ENCODE measurements at places on chromosomes 4 and X.
A peak's percentile ranks its signal among the peaks of the same experiment; 100 is the strongest.

- no peak for DNase-seq
These were observed at the start of gene CYTL1 for GRCh38 chr4:5019274-5019673. Gene CYTL1 (minus strand): TSS chr4:5019458. CDS start chr4:5019445, 13 bp downstream.

- peak; percentile 67 for DNase-seq
These were observed 531 bp downstream of the CAMK2D start for GRCh38 chr4:113760795-113761619.

GRCh38 chr4:123555807-123556273, 159.2 kb downstream of the SPRY1 start:
- DNase-seq, result no peak

- no peak for DNase-seq
These were observed 185.3 kb upstream of the BCOR start for GRCh38 chrX:40282946-40283660.

Measured in stimulated activated CD8-positive, alpha-beta memory T cell treated with anti-CD3 and anti-CD28 coated beads, Interleukin-4, amount 100 ng/mL, for 48 hours (primary cell).